ENCODE measurements at places on chromosomes 13 and 19.

- DNase-seq, result no peak
These were observed 28.7 kb upstream of the KCTD15 start for GRCh38 chr19:33767898-33768413.

GRCh38 chr13:112510987-112511685 lies 76.8 kb downstream of the TUBGCP3 start:
- no peak for DNase-seq

GRCh38 chr13:49494645-49495044 lies 1.1 kb upstream of the PHF11 start:
- no peak for DNase-seq

- no peak for DNase-seq
These were observed at the start of gene SLC1A6 for GRCh38 chr19:14979476-14980255. Gene SLC1A6 (minus strand): TSS chr19:14979864. CDS start chr19:14972910, 6,954 bp downstream.

GRCh38 chr13:112971288-112971643 lies 2.3 kb downstream of the MCF2L start:
- DNase-seq, result no peak

DNA sequence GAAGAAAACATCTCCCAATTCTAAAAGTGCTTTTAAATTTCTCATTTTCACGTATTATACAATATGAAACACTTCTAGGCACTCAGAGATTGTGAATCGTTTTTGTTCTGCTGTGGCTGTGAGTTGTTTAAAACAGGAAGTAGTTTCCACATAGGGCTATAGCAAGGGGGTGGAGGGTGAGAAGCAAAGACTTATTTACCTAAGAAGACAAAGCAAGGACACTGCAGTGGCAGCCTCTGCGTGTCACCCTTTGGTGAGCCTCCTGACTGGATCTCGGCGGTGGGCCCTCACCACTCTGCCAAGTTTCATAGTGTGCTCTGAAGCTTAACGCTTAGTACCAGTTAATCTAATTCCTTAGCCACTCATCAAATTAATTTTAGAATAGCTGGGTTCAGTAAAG lies 56.8 kb downstream of the TNFSF13B start:
- DNase-seq, result no peak

GRCh38 chr13:93915269-93915809 lies 564.1 kb downstream of the DCT start:
- DNase-seq, result peak; percentile 44

DNA sequence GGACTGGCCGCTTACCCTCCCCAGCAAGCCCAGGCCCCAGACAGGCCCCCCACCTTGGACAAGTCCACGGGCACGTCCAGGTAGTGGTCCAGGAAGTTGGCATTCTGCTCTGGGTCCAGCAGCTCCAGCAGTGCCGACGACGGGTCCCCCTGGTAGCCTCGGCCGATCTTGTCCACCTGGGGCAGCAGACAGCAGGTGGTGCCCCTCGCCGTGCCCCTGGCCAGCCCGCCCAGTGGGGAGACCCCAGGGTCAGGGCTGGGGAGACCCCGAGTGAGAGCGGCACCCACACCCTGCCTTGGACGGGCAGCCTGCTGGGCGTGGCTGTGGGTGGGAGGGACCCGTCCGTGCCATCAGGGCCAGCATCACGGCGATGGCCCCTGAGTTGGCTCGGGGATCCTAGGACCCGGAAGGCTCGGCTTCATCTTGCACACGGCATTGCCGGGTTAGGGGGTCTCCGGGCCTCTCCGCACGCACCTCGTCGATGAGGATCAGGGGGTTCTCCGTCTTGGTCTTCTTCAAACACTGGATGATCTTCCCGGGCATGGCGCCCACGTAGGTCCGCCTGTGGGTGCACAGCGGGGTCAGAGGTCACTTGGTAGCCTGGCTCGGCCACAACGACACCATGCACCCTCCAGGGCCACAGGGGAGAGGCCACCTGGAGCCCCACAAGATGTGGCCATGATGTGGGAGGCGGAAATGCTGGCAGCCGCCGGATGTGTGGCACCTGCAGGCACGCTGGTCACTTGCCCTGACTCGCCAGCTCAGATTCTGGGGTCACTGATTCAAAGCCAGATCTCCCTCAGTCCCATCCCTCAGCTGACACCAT lies 6.3 kb downstream of the RPL36 start:
- no peak for DNase-seq

DNA sequence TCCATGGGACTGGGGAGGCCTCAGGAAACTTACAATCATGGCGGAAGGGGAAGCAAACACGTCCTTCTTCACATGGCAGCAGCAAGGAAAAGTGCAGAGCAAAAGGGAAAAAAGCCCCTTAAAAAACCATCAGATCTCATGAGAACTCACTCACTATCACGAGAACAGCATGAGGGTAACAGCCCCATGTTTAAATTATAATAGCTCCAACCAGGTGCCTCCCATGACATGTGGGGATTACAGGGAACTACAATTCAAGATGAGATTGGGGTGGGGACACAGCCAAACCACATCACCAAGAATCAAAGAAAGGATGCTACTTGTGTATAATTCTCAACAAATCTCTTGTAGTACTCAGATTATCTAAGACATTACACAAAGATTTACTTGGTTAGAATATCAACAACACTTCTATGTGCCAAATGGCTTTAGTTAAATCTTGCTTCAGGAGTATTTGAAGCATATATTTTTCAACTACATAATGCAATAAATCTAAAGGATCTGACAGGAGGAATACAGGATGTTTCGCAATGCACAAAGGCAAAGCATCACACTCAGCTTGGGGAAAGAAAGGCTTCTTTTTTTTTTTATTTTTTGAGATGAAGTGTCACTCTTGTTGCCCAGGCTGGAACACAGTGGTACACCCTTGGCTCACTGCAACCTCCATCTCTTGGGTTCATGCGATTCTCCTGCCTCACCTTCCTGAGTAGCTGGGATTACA lies 180.0 kb downstream of the LHFPL6 start:
- DNase-seq, result no peak

DNA sequence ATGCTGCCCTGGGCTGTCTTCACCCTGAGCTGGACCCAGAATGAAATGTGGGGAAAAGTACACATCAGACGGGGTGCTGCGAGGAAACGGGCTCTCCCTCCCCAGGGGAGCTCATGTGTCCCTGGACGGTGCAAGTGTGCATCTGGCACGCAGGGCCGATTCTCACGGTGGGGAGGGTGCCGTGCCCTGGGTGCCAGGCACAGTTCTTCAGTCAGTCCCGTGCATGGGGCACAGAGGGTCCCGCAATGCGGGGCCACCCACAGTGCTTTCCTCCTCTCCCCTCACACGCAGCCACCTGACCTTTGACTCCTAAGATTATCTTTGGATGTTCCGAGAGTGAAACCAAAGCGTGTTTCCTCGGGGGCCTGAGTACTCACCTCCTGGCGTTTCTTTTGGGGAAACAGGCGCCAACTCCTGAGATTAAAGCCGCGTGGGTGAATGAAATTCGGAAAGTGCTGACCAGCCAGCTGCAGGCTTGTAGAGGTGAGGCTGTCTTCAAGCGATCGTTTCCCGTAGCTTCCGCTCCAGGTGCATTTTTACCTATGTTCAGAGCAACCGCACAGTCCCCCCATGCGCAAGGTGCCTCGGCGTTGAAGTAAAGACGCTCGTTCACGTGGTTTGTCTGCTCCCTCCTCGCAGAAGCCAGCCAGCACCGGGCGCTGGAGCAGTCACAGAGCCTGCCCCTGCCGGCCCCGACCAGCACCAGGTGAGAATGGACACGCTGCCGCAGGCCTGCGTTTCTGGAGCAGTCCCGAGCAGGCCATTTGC lies 17.5 kb upstream of the F7 start:
- no peak for DNase-seq

DNA sequence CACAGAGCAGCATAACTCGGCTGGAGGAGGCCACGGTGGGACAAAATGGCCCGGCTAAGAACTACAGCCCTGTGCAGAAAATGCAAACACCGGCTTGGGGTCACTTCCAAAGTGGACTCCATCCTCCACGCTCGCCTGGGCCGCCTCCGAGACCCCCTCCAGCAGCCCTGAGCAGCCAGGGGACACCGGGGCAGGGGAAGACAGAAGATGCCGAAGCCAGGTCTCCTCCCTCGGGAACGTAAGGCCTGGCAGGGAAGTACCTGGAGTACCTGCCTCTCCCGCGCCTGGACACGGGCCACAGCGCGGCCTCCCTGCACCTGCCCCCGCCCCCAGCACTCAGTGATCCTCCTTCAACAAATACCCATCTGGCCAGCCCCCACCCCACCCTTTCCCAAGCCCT lies 5.0 kb downstream of the LMNB2 start:
- DNase-seq, result no peak

- DNase-seq, result no peak
These were observed 4.5 kb downstream of the SPART start for GRCh38 chr13:36341718-36342117.

DNA sequence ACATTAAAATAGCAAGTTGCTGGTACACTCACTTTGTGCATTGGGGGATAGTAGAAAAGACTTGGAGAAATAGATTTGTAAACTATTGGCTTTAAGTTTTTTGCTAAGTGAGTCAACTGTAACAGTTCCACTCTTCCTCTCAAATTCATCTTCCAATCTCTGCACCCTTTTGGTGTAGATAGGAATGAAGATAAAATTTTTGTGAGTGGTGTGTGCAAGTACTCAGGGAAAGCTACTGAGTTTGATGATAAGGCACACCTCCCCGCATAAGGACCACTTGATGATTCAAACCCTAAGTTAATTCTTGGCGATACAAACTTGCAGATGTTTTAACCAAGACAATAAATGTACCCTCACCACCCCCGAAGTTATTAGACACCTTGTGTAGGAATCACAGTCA lies 168.3 kb upstream of the SLITRK1 start:
- DNase-seq, result no peak

DNA sequence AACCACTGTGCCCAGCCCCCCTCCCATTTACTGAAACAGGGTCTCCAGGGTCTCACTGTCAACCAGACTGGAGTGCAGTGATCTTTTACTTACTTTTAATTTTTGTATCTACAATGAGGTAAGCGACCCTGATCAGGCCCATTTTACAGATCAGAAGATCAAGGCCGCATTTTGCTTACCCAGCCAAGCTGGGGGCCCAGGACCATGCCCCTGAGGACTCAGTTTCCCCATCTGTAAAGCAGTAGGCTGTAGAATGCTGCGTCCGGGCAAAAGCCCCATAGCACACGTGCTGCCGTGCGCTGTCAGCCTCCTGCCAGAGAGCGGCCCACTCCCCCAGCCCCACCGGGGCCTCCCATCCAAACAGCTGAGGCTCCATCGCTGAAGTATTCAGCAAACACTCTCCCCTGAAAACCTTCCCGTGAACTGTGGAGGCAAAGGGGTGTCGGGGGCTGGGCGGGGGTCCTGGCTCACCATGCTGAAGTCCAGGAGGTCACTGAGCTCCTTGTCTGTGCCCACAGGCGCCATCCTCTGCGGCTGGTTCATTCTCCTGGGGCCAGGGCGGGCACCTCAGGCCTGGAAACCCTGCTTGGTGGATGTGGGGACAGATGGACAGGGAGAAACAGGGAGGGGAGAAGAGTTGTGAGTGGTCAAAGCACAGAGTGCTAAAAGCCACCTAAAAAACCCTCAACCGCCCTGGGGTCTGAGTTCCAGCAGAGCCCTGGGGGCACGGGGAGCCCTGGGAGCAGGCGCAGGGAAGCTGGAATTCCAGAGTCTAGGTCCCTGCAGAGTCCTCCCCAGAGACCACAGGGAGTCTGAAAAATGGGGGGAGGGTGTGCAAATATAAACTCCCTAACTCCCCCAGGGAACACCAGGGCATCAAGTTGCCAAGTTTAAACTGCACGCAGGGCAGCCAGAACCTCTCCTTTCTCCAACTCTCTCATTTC lies 2.4 kb downstream of the TCF3 start:
- no peak for DNase-seq

GRCh38 chr19:1066748-1067340 lies at the start of gene ARHGAP45:
Gene ARHGAP45 (plus strand): TSS chr19:1067167. CDS start chr19:1067406, 239 bp downstream.
- no peak for DNase-seq

- DNase-seq, result no peak
These were observed 17.3 kb downstream of the NCR1 start for GRCh38 chr19:54923276-54923675.

GRCh38 chr13:60275208-60275607 lies 111.5 kb upstream of the DIAPH3 start:
- no peak for DNase-seq

GRCh38 chr13:93674337-93674755 lies 447.7 kb downstream of the GPC6 start:
- DNase-seq, result no peak

DNA sequence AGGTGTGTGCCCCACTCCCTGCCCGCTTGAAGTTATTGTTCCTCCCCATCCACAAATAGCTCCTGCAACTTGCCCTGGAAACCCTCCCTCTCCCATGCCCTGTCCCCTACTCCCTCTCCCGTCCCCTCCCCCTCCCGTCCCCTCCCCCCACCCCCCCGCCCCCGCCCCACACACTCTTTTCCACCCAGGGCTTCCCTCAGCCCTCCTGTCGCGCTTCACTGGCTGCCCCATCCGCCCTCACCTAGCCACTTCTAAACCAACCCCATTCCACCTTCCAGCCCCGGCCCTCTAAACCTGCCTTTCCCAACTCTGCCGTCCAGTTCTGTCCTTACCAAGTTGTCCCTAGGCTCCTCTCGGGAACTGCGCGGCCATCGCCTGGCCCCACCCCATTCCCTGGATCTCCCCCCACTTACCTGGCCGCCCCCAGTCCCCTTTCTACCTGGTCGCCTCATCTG lies 993 bp downstream of the RGL3 start:
- DNase-seq, result no peak

DNA sequence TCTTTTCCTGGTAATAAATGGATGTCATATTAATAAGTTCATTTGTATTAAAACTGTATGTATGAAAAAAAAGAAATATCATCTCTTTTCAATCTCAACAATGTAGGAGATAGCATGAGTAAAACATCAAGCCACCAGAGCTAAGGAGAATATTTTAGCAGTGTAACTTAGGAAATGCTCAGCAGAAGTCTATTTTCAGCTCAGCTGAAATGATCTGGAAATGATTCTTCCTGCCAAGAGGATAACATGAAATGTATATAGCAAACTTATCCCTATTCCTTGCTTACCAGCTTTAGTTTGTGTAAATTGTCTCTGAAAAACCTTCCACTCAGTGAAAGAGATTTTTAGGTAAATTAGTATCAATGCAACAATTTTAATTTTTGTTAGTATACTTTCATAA lies 1194.4 kb downstream of the SLITRK1 start:
- no peak for DNase-seq

- DNase-seq, result no peak
These were observed 958 bp downstream of the CA11 start for GRCh38 chr19:48644839-48645619.

GRCh38 chr13:44972956-44973581 lies 16.2 kb downstream of the NUFIP1 start:
- no peak for DNase-seq

GRCh38 chr19:3667766-3668165 lies 32.5 kb downstream of the PIP5K1C start:
- no peak for DNase-seq

- DNase-seq, result no peak
These were observed 10.2 kb downstream of the REEP6 start for GRCh38 chr19:1501200-1501595.

Measured in GM04504 (cell line).